Ureter (tissue), 1 donor: ENCODE measurements at places on chromosomes 11 and 22. TPM values are rescaled to one million over a fixed set of nuclear protein-coding genes. Genes with fewer than 3 reads are reported as not detected.

DNA sequence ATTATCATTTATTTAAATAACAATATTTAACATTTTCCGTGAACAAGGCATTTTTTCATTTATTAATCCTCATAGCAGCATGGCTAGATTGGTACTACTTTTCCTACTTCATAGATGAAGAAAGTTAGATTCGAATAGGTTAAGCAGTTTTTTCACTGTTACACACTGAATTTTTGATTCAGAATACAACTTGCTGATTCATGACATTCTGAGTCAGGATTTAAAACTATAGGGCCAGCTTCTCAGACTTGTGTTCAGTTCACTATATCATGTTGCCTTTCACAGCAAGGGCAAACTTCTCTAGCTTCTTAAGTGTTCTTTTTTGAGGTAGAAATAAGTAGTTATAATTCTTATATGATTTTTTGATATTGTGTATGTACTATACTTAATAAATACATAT is 31.5 kb downstream of the CYP2R1 start:
- no peak for DNase-seq

GRCh38 chr22:49404576-49405241 is 423.0 kb downstream of the BRD1 start:
- peak; percentile 34 for DNase-seq

- peak; percentile 58 for DNase-seq
Measured at GRCh38 chr11:119206511-119207414, 624 bp downstream of the CBL start.

- DNase-seq: no peak
Measured at GRCh38 chr11:95398437-95399112, 167.6 kb upstream of the SESN3 start.

- no peak for DNase-seq
Measured at GRCh38 chr11:112522536-112522935, 261.9 kb upstream of the PLET1 start.

The RIMBP3C gene
- total RNA-seq: 0.29 TPM

DNA sequence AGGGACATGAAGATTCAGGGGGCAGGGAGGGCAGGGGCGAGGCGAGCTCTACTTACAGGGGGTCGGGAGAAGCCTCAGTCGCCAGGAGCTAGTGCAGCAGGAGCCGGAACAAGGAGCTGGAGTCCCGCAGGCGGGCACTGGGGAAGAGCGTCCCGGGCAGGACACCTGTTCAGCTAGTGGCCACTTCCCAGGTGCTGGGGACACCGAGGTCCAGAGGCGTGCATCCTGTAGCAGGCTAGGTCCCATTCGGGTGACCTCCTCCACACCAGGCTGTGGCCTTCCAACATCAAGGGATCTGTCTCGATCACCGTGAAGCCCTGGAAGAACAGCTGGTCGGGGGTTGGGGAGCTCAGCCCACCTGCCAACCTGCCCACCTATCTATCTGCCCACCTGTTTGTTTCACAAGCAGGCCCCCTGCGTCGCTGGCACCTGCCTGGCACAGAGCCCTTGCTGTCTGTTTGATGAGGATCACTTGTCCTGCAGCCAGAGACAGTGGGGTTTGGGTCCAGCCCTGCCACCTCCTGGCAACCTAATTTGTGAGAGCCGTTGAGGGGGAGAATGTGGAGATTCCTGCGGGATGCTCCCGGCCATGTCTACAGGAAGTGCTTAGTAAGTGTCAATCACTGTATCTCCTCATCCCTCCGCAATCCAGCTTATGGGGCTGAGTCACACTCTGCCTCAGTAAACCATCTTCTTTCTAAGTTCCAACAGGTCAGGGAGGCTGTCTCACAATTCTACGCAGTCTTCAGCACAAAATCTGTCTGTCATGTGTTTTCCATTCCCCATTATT is 940.9 kb downstream of the BRD1 start:
- peak; percentile 38 for DNase-seq

DNA sequence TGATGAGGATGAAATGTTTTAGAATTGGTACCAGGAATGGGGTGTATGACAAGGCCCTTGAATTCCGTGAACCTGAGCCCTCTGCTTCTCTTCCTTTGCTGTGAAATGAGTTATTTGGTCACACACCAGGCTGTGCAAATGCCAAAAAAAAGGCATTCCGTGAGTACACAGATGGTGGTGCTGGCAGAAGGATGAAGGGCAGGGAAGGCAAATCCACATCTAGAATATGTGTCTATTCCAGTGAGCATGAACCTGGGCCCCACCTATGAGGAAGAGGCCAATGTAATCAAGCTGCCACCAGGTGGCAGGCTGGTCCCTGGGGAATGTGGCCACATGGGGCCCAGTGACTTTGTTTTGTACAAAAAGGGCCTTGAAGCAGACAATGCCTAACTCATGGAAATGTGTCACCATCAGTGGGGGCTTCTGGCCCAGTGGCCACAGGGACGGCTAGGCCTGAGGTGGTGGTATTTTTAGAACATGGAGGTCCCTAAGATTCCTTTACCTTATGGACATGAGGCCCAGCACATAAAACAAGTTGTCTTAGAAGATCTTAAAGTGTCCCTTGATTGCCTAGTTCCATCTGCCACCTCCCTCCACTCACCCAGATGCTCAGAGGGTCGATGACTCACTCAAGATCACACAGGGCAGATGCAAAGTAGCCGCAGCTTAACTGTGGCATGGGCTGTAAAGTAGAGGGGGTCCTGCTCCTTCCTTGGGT is 3.9 kb upstream of the RNF215 start:
- peak; percentile 66 for DNase-seq

DNA sequence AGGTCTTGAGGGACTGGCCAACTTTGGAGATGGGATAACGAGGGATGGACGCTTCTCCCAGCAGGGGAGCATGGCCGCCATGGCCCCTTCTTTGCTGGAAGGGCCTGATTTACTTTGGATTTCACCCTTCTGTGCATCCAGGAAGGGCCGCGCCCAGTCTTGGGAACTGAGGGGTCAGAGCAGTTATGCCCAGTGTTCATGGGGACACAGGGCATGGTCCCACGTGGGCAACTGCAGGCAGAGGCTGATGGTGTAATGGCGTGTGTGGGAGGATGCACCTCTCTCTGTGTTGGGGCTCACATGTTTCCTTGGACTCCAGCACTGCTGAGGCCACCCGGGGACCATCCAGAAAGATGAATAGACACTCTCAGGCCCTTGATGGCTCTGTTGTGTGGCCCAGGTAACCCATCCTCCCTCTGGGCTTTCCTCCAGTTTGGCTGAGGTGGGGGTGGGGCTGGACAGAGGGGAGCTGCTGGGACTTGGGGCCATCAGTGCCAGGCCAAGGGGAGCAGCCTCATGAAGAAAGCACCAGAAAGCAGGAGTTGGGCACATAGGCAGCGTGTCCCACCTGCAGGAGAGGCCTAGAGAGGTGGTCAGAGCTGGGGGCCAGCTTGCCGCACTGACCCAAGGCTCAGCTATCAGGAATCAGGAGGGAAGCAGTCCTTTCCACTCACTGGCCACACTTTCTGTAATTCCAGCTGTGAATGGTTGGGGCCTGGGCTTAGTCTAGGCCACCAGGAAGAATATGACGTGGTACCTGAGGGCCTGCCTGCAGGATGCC is 1033.9 kb downstream of the TBC1D22A start:
- DNase-seq: no peak

DNA sequence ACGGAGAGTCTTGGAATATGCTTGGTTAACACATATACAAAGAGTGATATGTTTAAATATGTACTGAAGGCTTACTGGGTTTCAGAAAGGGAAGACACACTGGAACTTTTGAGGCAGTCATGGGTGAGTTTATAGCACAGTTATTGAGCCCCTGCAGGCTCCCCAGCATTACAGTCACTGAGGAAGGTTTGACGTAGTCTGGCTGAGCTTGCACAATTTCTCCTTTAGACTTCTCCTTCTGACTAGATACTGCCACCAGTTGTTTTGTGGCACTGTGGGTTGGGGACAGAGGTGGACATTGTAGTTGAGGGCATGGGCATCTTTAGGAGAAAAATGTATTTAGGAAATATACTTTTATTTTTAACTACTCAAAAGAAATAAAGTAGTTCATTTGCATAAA is 285.4 kb downstream of the C11orf87 start:
- DNase-seq: no peak

The BCL2L13 gene
- 52.3 TPM for total RNA-seq

- peak; percentile 19 for DNase-seq
Measured at GRCh38 chr11:130806746-130807145, 109.5 kb downstream of the SNX19 start.

GRCh38 chr11:477052-477715 is 27.1 kb downstream of the PTDSS2 start:
- no peak for DNase-seq

The DUSP8 gene
- total RNA-seq: 6.0 TPM

The MICAL3 gene
- 67.1 TPM for total RNA-seq

DNA sequence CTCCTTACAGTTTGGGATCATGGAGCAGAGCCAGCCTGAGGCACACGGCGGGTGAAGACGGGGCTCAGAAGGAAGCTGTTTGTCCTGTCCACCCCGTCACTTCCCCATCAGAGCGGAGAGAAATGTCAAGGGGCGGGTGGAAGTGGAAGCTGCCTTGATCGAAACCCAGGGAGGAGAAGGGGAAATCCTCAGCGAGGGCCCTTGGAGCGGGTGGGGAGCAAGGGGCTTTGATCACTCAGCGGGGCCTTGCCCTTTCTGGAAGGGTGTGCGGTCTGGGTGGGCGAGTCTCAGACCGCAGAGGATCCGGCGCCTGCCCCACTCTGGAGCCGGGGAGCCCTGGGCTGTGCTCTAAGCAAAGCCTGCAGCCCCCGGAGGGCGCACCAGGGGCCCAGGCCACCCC is 320.4 kb downstream of the NTM start:
- DNase-seq: no peak

GRCh38 chr11:102456381-102456780 is 3.8 kb upstream of the TMEM123 start:
- no peak for DNase-seq

The ESAM gene
- 34.4 TPM for total RNA-seq

DNA sequence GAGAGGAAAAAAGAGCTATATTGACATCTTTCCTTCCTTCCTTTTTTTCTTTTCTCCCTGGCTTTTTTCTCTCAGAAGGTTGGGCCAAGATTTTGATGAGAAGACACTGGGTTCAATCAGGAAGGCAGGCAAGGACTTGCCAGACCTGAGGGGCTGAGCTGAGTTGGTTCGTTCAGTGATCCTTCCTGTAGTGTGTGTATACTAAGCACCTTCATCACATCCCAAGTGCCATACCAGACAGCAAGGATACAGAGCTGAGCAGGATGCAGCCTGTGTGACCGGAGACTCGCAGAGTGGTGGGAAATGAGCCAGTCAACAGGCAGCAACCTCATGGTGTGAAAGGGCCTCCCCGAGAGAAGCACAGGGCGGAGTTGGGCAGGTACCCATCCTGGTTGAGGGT is 95.5 kb downstream of the SPON1 start:
- DNase-seq: no peak

The SAA4 gene
- total RNA-seq: not detected

The GSTT2B gene
- 6.9 TPM for total RNA-seq

The ZNF280B gene
- total RNA-seq: 1.5 TPM

DNA sequence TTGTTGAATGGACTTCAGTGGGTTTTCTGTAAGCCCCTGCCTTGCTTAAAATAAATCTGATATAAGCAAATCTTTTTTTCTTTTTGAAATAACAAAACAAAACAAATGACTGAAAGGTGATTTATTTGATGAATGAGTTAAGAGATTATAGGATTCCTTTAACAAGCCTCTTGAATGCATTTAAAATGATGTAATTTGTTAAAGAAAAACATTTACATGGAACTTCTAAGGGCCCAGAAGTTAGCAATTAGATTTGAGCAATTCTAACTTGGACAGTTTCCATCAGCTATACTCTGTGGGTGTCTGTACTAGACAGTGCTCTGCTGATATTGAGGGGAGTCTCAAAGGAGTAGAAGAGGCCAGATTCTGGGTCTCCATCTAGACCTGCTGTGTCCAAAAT is 143.5 kb upstream of the RAG2 start:
- no peak for DNase-seq

The OR2AG2 gene
- total RNA-seq: 1.7 TPM
